Stimulated activated CD4-positive, alpha-beta T cell treated with anti-CD3 and anti-CD28 coated beads, Interleukin-12 subunit alpha, Interleukin-12 subunit beta, amount 100 ng/mL, for 48 hours (primary cell): ENCODE measurements at places on chromosomes 7 and 10.
A peak's percentile ranks its signal among the peaks of the same experiment; 100 is the strongest.

DNA sequence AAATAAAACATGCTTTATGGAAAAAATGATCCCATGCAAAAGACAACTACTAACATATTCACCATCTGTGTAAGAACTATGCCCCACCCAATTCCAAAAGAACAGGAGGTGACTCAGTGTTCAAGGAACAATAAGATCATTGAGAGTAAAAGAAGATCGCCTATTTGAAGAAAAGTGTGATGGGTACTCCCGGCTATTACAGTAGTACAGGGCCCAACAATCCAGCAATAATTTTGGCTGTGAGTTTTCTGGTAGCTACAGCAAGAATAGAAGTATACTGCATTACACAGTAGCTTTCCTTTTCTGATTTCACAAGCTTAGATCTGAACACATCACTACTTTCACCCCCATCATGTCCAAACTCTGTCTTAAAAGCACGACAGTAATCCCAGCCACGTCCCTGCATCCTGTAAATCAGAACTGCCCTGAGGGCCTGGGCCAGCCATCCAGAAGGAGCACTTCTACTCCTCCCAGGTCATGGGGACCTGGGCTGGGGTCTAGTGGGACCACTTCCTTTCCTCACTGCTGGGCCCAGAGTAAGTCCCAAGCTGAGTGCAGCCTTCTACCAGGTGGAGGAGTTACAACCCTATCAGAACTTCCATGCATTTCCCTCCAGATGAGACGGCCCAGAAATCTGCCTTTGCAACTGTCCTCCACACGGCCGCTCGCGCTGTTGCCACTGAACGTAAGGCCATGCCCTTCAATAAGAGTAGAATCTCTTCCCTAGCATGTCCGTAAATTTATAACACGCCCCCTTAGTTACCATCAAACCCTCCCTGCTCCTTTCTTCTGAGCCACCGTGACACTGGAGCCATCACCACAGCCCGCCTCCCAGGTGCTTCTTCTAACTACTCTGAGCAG lies 7.9 kb downstream of the ESYT2 start:
- DNase-seq, result no peak

DNA sequence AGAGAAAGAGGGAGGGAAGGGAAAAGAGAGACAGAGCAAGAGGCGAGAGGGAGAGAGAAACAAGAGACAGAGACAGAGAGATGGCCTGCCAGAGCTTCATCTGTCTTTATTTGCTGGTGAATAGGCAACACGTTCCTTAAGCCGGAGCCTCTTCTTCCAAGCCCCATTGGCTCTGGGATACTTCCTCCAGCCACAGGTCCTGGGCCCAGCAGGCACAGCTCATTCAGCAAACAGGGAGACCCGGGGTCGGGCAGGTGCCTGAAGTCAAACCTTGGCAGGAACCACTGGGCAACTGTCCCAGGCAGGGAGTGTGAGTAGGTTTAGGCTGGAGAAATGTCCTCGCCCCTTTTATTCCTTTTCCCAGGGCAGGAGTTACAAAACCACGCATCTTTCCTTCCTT lies 68.2 kb downstream of the MYL10 start:
- DNase-seq, result no peak

- DNase-seq, result no peak
Measured at GRCh38 chr10:24575481-24576002, 148.1 kb downstream of the ARHGAP21 start.

- DNase-seq, result no peak
Measured at GRCh38 chr10:128871671-128872231, 595.3 kb upstream of the MGMT start.

DNA sequence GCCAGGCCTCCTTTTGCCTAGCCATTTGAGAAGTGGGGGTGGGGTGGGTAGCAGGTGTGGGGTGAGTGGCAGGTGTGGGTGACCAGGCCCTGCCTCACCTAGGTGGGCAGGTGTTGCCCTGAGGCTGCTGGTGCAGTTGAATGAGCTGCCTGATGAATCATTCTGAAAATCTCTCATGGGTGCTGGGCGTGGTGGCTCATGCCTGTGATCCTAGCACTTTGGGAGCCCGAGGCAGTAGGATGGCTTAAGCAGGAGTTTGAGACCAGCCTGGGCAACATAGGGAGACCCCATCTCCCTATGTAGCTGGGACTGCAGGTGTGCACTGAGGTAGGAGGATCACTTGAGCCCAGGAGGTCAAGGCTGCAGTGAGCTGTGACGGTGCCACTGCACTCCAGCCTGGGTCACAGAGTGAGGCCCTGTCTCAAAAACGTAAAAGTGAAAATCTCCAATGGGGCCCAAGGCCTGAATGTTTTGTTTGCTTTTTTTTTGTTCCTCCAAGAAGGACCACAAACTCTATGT lies 17.7 kb downstream of the TSPAN14 start:
- DNase-seq, result no peak

DNA sequence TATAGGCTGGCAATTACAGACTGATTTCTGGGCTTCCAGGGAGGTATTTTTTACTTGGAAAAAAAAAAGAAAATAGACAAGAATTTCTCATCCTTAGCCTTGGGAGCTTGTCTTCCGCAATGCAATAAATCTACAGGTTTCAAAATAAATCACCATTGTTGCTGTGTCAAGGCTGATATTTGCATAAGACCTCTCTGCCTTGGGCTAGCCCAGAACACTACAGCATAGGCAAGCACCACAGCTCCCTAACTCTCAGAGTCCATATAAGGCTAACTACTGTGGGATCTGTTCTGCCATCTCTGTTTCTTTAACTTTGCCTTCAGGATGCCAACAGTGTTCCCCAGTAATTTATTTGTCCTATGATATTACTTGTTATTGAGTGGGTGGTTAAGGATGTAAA lies 64.4 kb downstream of the ZWINT start:
- DNase-seq, result no peak

DNA sequence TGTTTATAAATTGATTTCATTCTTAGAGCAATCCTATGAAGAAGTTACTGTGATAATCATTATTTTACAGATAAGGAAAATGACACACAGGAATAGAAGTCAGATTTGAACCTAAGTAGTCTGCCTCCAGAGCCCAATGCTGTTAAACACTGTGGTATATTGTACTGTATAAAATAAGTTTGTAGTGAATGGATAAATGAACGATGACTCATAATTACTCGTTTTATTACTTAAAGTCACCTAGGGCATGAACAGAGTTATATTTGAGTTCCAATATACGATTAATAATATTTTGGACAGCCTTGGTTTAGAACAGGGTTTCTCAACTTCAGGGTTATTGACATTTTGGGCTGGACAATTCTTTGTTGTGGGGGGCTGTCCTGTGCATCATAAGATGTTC lies 7.8 kb upstream of the BTRC start:
- no peak for DNase-seq

DNA sequence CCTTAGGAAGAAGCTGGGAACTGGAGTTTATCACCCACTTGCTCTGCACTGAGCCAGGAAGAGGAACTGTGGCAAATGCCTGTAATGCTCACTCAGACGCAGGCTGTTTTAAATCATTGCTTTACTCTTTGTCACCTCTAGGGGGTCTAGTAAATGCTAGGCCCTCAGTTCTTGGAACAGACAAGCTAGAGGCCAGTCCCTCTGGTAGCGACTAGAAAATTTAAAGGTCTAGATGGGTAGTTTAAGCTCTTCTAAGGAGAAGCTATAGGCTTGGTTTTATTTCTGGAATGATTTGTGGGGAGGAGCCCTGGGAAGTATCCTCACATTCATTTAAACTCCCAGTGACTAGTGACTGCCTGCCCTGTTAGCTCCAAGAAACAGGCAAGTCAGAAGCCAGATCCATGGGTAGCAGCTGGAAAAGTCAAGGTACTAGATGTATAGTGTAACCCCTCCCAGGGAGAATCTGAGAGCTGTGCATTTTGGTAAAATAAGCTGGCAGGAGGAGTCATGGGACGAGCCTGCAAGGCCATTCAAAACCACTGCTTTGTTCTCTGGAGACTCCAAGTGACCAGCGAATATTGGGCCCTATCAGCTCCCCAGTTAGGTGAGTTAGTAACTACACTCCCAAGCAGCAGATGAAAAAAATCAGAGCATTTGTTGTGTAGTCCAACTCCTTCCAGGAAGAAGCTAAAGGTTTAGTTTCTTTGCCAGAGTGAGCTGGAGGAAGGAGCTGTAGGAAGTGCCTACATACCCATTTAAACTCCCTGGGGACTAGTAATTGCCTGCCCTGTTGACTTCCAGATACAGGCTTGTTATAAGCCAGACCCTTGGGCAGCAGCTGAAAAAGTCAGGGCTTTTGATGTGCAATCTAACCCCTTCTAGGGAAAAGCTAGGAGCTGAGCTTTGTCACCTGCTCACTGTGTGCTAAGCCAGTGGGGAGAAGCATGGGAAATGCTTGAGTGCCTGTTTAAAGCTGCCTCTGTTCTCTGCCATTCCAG lies 68.9 kb downstream of the DYNC1I1 start:
- DNase-seq, result no peak

DNA sequence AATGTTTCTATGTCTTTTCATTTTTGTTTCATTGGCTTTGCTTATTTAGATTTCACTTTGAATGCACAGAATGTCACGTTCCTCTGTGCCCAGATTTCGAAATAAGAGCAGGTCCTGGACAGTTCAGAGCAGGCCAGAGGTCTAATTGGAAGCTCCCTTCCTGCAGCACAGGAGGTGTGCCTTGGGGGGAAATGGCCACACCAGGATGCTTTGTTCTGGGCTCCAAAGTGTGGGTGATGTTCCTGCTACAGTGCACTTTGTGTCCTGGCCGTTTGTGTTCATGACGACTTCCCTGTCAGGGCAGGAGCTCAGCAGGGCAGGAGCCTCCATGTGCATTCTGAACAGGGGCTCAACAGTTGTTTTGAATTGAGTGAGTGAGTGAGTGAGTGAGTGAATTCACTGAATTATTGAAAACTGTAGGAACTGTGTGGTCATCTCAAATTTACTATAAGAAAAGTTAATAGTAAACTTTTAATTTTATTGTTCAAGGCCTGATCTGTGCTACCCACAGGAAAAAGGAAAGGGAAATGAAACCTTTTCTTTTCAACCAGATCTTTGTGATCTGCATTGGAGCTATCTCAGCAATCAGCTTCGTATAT lies 109.5 kb upstream of the GJD4 start:
- DNase-seq, result no peak

DNA sequence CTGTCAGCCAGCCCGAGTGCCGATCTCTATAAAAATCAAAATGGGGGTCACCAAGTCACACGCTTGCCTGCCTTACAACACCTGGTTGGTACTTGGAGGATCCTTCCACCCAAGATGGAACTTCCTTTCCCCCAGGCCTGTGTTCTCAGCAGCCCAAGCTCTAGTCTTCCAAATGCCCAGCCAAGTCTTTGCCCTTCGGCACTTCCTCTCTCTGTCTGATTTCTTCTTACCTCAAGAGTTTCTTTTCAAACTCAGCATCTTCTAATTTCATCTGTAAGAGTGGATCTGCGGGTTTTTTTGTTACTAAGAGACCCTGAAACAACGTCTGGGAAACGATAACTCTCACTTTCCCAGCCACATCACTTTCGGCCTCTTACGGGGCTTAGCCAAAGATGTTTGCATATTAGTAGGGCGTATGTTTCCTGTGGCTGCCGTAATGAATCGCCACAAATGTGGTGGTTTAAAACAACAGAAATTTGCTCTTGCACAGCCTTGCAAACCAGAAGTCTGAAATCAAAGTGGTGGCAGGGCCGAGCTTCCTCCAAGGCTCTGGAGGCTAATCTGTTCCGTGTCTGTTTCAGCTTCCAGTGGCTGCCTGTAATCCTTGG lies 219.9 kb downstream of the TCF7L2 start:
- peak; percentile 3 for DNase-seq

DNA sequence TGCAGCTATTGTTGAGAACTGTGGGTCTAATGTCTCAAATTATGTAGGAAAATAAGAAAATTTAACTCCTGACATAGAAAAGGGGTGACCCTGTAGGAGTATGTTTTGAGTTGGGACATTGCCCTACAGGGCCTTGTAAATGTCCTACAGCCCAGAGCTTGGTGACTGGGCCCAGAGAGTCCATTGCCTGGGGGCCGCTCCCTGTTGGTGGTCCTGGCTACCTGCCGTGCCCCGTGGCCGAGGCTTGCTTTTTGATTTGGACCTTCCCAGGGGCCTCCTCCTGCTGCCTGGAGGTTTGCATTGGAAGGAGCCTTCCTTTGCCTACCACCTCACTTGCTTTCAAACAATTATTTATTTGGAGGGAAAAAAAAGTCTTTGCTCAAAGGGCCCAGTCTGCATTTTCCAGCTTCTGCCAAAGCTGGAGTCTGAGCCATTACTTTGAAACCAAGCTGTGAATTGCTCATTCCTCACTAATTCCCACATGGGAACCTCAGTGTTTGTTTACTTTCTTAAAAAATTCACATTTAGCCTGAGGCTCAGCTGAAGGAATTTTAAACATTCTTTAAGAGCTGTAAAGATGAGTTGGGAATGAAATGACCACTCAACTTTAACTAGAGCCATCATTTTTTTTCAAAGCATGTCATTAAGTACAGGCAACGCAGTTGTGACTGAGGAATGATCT lies 355.0 kb downstream of the GLRX3 start:
- DNase-seq, result no peak

- no peak for DNase-seq
Measured at GRCh38 chr7:155477476-155477875, 19.5 kb downstream of the EN2 start.

DNA sequence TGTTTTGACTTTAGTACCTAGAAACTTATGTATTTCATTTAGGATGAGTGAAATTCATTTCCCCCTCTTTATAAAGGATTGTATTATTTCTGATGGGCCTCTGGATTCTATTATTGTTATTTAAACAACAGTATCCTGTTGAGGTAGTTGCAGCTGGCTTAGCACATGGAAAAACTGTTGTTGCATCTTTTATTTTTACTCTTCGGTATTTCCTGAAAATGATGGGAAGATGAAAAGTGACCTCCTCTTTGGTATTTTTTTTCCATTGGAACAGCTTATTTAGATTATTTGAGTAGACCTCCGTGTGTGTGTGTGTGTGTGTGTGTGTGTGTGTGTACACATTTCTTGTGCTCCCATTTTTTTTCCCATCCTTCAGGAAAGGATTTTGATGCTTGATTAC lies 129.8 kb downstream of the PRKG1 start:
- DNase-seq, result no peak

DNA sequence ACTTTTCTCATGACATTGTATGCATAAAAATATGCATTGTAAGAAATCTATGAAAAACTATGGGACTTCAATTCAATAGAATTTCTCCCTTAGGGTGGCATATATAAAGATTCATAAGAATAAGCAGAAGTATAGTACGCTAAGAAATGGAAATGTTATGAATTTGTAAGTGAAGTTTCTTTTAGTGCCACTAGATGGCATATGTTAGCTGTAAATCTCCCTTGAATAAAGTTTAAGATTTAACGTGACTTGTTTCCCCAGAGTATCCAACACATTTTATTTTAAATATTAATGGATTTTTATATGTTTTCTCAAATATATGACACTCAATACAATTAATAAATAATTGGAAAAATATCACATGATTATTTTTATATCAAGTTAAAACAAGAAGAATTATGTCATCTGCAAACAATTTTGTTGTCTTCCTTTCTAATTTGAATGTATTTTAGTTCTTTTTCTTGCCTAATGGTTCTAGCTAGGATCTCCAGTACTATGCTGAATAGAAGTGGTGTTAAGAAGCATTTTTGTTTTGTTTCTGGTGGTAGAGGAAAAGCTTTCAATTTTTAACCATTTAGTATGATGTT lies 287.2 kb downstream of the HGF start:
- no peak for DNase-seq
